Breast epithelium (tissue), 4 donors: ENCODE measurements at places on chromosomes 5 and 9.
A peak's percentile ranks its signal among the peaks of the same experiment; 100 is the strongest.

DNA sequence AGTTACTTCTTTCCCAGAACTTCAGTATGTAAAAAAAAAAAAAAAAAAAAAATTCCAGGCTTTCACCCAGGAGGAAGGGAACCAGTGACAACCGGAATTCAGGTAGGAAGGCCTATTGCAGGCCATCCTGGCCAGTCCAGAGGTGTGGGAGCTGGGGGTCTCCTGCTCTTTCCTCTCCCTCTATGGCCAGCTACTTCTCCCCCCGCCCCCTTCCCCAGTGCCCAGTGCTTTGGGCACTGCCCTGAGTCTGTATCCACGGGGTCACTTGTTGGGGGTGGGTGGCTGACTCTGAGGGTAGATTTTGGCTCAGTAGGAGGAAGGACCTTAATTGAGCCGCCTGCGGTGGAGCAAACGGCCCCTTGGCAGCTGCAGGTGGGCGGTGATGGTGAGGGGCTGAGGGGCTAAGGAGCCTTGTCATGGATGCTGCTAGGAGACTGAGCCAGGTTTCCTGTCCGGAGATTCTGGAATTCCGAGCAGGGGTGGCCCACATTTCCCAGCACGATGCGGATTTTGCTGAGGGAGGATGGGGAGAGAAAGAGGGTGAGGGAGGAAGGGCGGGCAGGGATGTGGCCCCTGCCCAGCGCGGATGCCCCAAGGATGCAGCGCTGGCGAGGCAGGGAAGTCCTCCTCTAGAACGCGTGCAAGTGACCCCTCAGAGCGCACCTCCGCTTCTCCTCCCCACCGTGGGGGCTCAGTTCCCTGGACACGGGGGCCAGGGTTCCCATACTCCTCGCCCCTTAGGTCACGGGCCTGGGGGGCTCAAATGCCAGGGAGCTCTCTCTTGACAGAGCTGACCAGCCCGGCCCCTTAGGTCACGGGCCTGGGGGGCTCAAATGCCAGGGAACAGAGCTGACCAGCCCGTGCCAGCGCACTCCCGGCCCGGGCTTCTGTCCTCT lies 1.2 kb upstream of the PHF2 start:
- H3K4me1 ChIP-seq, result peaks cover 3% of the 10 kb centered on the region
- DNase-seq, result no peak
- peak overlapping the region; percentile 90 for H3K4me3 ChIP-seq
- peak overlapping the region; percentile 96 for H3K27ac ChIP-seq
- H3K36me3 ChIP-seq, result no peaks in the 10 kb centered on the region

- H3K27me3 ChIP-seq, result no peaks in the 10 kb centered on the region
- no peaks in the 10 kb centered on the region for H3K4me1 ChIP-seq
- no peak for DNase-seq
- H3K27ac ChIP-seq, result no peak overlapping the region
- no peaks in the 10 kb centered on the region for H3K36me3 ChIP-seq
- H3K4me3 ChIP-seq, result no peak overlapping the region
These were observed 97.5 kb downstream of the INIP start for GRCh38 chr9:112620388-112620787.

DNA sequence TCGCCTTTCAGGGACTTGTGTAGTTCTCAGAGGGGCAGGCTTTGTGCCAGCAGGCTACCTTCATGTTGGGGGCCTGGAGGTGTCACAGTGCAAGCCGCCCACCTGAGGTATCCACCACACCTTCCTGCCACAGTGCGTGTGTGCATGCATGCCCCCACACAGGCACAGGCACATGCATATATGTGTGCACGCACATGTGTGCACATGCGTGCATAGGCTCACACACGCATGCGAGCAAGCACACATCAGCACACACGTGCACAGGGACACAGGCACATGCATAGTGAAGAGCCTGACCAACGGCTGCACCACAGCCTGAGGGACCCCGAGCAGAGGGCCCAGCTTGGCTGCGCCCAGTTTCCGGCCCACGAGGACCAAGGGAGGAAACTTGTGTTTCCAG lies 36.1 kb downstream of the IRX4 start:
- DNase-seq, result no peak
- no peak overlapping the region for H3K27ac ChIP-seq
- no peaks in the 10 kb centered on the region for H3K27me3 ChIP-seq
- H3K4me1 ChIP-seq, result no peaks in the 10 kb centered on the region
- H3K36me3 ChIP-seq, result no peaks in the 10 kb centered on the region

DNA sequence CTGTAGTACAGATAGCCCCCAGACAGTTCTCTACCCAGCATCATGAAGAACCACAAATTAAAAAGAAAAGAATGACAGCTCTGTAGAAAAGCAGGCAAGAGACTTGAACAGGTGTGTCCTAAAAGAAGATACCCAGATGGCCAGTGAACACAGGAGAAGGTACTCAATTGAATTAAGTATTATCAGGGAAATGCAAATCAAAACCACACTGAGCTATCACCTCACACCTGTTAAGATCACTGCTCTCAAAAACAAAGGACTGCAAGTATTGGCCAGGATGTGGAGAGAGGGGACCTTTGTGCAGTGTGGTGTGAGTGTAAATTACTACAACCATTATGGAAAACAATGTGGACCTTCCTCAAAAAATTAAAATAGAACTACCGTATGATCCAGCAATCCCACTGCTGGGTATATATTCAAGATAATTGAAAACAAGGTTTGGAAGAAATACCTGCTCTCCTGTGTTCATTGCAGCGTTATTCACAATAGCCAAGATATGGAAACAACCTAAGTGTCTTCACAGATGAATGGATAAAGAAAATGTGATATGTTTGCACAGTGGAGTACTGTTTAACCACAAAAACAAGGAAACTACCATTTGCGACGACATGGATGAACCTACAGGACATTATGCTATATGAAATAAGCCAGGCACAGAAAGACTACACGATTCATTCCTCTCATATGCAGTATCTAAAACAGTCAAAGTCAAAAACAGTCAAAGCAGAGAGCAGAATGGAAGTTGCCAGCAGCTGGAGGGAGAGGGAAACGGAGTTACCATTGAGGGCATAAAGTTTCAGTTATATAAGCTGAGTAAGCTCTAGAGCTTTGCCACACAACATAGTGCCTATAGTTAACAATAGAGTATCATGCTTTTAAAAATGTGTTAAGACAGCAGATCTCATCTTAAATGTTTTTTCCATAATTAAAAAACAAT lies 102.6 kb downstream of the WNK2 start:
- no peak overlapping the region for H3K4me3 ChIP-seq
- no peaks in the 10 kb centered on the region for H3K4me1 ChIP-seq
- DNase-seq, result no peak
- H3K36me3 ChIP-seq, result no peaks in the 10 kb centered on the region
- H3K27ac ChIP-seq, result no peak overlapping the region
- H3K27me3 ChIP-seq, result no peaks in the 10 kb centered on the region

GRCh38 chr9:137534256-137535119 lies 15.7 kb downstream of the PNPLA7 start:
- no peaks in the 10 kb centered on the region for H3K36me3 ChIP-seq
- no peak overlapping the region for H3K4me3 ChIP-seq
- no peaks in the 10 kb centered on the region for H3K4me1 ChIP-seq
- no peak overlapping the region for H3K27ac ChIP-seq

DNA sequence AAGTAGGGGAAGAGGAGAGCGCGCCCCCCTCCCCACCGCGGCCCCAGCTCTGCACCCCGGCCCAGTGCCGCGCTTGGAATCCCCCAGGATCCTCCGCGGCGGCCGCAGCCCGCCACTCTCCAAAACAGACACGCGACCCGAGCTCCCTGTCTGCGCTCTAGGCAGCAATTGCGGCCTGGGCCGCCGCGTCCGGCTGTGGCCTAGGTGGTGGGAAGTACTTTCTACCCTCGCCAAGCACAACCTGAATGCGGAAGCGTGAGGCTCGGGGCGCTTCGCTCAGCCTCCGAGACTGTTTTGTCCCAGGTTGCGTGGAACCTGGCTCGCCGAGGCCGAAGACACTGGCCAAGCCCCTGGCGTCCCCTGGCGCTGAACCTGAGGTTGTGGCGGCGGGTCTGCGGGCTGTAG lies 3.3 kb upstream of the FOXB2 start:
- H3K4me1 ChIP-seq, result peaks cover 10% of the 10 kb centered on the region
- peaks cover 98% of the 10 kb centered on the region for H3K27me3 ChIP-seq
- no peak for DNase-seq

GRCh38 chr5:51395245-51395644 lies 12.0 kb downstream of the ISL1 start:
- H3K4me3 ChIP-seq, result no peak overlapping the region
- no peak for DNase-seq
- H3K27me3 ChIP-seq, result peaks cover 88% of the 10 kb centered on the region
- no peaks in the 10 kb centered on the region for H3K4me1 ChIP-seq
- H3K27ac ChIP-seq, result no peak overlapping the region

GRCh38 chr5:7242118-7242710 lies 153.7 kb upstream of the ADCY2 start:
- no peaks in the 10 kb centered on the region for H3K36me3 ChIP-seq
- no peaks in the 10 kb centered on the region for H3K4me1 ChIP-seq
- H3K4me3 ChIP-seq, result no peak overlapping the region
- no peaks in the 10 kb centered on the region for H3K27me3 ChIP-seq
- no peak for DNase-seq
- no peak overlapping the region for H3K27ac ChIP-seq

DNA sequence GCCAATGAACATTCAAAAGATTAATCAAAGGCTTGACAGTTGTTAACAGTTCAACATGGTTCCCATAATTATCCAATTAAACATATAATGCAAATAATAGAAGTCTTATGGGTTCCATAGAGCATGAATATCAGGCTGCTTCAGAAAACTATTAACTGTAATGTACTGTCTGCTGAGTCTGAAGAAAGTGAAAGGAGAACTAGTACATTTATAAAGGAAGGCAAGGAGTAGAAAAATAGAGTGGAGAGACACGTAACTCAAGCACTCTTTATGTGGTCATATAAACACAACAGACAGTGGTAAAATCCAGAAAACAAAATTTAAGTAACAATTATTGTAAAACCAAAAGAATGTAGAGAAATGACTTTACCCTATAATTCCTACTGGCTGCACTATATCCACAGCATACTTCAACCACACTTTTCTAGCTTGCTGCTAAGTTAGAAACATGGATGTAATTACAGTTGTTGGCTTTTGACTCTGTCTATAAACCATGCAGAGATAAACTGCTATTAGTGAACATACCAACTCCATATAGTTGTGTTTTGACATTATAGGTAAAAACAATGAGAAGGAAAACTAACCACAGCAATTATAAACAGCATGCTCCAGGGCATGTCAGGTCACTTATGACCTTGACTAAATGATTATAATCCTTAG lies 32.7 kb downstream of the NFIB start:
- peaks cover 6% of the 10 kb centered on the region for H3K4me1 ChIP-seq
- DNase-seq, result no peak
- H3K36me3 ChIP-seq, result no peaks in the 10 kb centered on the region
- no peak overlapping the region for H3K4me3 ChIP-seq
- no peaks in the 10 kb centered on the region for H3K27me3 ChIP-seq
- no peak overlapping the region for H3K27ac ChIP-seq

GRCh38 chr9:12722131-12722530 lies 28.9 kb downstream of the TYRP1 start:
- H3K4me3 ChIP-seq, result no peak overlapping the region
- H3K27ac ChIP-seq, result no peak overlapping the region
- no peaks in the 10 kb centered on the region for H3K36me3 ChIP-seq
- H3K4me1 ChIP-seq, result no peaks in the 10 kb centered on the region
- no peaks in the 10 kb centered on the region for H3K27me3 ChIP-seq

DNA sequence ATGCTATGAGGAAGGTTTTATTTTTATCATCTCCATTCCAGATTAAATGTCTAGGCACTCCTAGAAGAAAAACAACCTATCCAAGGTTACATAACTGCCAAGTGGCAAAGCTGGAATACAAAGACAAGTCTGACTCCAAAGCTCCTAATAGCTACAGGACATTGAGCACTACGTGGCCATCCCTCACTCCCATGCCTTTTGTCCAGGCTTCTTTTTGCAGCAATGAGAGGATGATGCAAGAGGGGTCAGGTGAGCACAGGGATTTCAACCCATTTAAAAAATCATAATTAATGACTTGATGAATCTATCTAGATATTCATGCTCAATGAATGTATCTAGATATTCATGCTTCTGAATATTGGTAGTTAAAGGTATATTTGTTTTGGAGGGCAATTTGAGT lies 117.0 kb downstream of the KIAA0825 start:
- no peaks in the 10 kb centered on the region for H3K27me3 ChIP-seq
- H3K4me1 ChIP-seq, result no peaks in the 10 kb centered on the region
- DNase-seq, result no peak
- H3K27ac ChIP-seq, result no peak overlapping the region
- no peaks in the 10 kb centered on the region for H3K36me3 ChIP-seq

- H3K36me3 ChIP-seq, result no peaks in the 10 kb centered on the region
- H3K27ac ChIP-seq, result no peak overlapping the region
- H3K4me3 ChIP-seq, result no peak overlapping the region
- H3K27me3 ChIP-seq, result no peaks in the 10 kb centered on the region
- DNase-seq, result no peak
These were observed 163.3 kb upstream of the TBC1D2 start for GRCh38 chr9:98418578-98419259.

- peaks cover 6% of the 10 kb centered on the region for H3K36me3 ChIP-seq
- H3K27me3 ChIP-seq, result no peaks in the 10 kb centered on the region
- no peaks in the 10 kb centered on the region for H3K4me1 ChIP-seq
- no peak overlapping the region for H3K4me3 ChIP-seq
- no peak for DNase-seq
- no peak overlapping the region for H3K27ac ChIP-seq
These were observed 4.1 kb downstream of the ERCC6L2 start for GRCh38 chr9:95879591-95879990.

- no peaks in the 10 kb centered on the region for H3K36me3 ChIP-seq
- no peak overlapping the region for H3K4me3 ChIP-seq
- H3K4me1 ChIP-seq, result no peaks in the 10 kb centered on the region
- no peak for DNase-seq
- peak overlapping the region; percentile 23 for H3K27ac ChIP-seq
These were observed 5.7 kb downstream of the ZNF366 start for GRCh38 chr5:72501488-72501887.

DNA sequence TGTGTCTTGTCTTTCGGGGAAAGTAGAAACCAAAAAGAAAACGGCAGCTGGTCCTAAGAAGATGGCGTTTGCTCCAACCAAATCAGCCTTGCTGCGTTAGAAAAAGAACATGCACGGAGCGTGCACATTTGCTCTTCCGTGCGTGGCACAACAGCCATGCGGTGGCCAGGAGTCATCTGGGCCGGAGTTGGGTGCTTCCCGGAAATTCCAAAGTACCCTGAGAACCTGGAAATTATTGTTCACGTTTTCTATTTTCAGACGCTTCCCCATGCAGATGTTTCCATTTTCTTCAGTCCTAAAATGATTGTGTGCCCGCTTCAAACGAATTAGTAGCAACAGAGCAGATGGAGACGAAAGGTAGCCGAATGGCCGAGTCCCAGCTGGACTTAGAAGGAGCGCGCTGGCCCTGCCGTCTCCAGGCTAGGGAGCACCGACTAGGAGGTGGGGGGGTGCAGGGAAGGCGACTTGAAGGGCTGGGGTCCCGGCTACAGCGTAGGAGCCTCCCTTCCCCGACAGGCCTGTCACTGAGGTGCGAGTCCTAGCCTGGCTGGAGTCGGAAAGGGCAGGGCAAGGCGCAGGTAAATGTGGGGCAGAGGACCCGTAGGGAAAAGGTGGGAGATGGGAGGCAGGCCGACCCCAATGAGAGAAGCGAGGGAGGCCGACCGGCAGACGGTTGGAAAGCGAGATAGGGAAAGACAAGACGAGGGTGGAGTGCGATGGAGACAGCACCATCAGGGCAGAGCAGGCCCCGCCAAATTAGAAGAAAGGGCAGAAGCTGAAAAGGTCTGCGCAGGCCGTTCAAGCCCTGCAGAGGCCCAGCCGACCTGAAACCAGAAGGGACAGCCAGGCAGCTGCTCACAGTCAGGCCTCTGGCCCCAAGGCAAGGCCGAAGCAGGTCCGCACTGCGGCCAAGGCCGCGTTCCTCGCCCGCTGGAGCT lies 1.4 kb downstream of the BARX1 start:
- H3K27ac ChIP-seq, result no peak overlapping the region
- H3K27me3 ChIP-seq, result peaks cover 96% of the 10 kb centered on the region
- peaks cover 13% of the 10 kb centered on the region for H3K4me1 ChIP-seq
